Naive B cell (primary cell): ENCODE measurements at places on chromosomes 4 and X. TPM values are rescaled to one million over a fixed set of nuclear protein-coding genes. Genes with fewer than 3 reads are reported as not detected.

PPBP gene
- 78.4 TPM for polyA plus RNA-seq

DNA sequence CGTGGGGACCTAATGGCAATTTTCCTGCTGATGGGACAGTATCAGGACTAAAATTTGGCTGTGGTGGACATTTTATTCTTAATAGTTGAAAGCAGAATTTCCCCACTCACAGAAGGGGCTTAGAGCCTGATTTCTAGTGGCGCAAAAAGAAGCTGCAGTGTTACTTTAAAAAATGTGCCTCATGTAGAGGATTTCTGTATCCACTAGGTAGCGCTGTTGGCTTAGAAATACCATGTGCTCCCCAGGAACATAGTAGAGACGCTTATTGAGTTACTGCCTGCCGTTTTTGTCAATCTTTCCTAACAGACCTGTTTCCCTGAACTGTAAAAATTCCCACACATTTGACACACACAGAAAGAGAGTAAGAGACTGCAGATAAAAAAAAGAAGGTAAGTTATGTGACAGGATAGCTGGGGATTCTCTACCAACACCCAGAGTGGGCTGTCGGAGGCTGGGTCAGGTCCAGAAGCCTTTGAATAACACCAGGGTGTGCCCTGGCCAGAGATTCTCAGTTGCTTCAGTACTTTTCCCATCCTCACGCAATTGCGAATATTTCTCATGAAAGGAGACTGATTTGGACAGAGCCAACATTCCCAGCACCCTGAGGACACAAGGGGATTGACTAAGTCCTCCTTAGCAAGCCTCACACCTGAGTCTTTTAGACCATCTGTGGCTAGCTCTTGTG lies 88.4 kb downstream of the ZXDA start:
- H3K4me1 ChIP-seq: peaks cover 6% of the 10 kb centered on the region
- H3K4me3 ChIP-seq: no peak overlapping the region
- H3K27ac ChIP-seq: no peak overlapping the region
- H3K36me3 ChIP-seq: no peaks in the 10 kb centered on the region

DNA sequence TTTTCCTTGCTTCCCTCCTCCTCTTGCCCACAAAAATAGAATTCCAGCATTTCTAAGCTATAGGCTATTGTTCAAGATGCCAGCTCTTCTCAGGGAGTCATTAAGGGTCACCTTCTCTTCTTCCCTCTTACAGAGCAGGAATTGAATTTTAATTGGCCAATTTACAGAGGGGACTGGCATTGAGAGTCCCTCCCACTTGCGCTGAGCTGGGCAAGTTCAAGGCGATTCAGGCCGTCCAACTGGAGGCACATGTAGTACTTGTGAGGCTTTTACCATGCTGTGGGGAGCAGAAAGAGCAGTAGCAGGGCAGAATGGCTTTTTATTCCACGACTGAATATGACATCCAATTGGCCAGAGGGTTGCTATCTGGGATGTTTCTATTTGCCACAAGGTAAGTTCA lies 181.9 kb downstream of the SOWAHB start:
- no peak overlapping the region for H3K27ac ChIP-seq
- no peak for DNase-seq
- no peak overlapping the region for H3K4me3 ChIP-seq
- no peaks in the 10 kb centered on the region for H3K27me3 ChIP-seq

DNA sequence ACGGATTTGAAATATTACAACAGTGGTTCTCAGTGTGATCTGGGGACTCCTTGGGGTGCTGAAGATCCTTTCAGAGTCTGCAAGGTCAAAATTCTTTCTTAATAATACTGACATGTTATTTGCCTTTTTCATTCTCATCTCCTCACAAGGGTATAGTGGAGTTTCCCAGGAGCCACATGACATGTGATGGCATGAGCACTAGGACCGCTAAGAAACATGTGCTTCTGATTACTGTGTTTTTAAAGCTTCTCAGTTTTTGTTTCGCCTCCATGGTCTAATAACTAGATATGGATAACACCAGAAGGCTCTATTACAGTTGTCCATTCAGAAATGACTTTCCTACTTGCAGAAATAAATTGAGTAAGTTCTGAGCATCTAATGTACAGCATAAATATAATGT lies 156.1 kb downstream of the RAB28 start:
- DNase-seq: no peak
- no peaks in the 10 kb centered on the region for H3K27me3 ChIP-seq
- no peaks in the 10 kb centered on the region for H3K4me1 ChIP-seq

CDKL2 gene
- polyA plus RNA-seq: not detected
